ENCODE measurements at places on chromosomes 16 and 17.

GRCh38 chr17:29760279-29761039 is 137.7 kb upstream of the CORO6 start:
- DNase-seq: no peak

DNA sequence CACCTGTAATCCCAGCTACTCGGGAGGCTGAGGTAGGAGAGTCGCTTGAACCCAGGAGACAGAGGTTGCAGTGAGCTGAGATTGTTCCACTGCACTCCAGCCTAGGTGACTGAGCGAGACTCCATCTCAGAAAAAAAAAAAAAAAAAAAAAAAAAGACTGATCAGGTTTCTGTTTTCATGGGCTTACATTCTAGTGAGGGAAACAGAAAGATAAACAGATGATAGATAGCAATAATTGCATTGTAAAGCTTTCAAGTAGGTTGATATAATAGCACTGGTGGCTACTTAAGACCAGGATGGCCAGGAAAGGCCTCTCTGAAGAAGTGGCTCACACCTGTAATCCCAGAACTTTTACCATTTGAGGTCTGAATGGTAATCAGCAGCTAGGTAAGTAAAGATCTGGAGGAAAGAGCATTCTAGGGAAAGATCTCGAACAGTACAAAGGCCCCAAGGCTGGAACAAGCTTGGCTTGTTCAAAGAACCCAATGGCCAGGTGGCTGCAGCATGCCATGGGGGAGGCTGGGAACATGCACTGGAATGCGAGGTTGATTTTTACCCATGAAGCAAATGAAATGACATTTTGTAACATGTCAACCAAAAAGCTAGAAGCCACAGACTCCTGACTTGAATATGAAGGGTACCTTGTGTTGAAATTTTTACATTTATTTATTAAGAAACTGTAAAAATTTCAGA is 108.3 kb upstream of the DHX40 start:
- DNase-seq: no peak

DNA sequence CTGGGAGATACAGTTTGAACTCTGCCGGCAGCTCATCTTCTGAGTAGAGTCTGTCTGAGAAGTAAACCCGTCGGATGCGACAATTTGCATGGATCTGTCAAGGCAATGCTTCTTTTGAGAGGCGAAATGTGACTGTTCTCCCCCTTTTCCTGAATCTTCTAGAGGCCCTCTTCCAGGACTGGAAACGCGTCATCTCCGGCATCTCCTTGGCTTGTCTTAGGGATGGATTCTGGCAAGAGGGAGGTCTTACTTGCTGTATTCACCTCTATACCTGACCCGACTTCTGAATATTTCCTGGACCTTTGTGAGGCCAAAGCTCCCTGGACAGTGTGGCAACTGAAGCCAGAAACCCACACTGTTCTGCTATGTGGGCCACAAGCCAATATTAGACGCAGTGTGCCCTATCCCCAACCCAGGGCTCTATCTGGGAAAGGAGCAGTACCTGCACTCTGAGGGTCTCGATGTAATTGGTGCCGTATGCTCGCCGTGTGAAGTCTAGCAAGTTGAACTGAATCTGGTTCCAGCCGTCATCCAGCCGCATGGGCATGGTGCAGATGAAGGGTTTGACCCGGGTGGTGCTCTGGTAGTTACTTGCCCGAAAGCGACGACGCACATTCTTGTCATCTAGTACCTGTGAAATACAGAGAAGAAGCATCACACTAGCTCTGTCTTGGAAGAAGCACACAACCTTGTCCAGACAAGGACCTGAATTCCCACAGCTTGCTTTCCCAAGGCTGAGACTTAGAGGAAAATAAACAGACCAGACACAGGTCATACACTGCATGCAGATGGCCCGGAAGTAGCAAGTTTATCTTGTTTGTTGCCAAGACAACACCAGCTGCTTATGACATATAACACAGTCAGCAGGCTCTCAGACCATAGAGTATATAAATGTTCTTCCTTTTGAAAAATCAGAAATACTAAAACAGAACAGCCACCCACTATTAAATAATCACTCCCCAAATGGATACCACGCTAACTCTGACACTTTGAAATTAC is 14.1 kb downstream of the CFAP20 start:
- DNase-seq: no peak

DNA sequence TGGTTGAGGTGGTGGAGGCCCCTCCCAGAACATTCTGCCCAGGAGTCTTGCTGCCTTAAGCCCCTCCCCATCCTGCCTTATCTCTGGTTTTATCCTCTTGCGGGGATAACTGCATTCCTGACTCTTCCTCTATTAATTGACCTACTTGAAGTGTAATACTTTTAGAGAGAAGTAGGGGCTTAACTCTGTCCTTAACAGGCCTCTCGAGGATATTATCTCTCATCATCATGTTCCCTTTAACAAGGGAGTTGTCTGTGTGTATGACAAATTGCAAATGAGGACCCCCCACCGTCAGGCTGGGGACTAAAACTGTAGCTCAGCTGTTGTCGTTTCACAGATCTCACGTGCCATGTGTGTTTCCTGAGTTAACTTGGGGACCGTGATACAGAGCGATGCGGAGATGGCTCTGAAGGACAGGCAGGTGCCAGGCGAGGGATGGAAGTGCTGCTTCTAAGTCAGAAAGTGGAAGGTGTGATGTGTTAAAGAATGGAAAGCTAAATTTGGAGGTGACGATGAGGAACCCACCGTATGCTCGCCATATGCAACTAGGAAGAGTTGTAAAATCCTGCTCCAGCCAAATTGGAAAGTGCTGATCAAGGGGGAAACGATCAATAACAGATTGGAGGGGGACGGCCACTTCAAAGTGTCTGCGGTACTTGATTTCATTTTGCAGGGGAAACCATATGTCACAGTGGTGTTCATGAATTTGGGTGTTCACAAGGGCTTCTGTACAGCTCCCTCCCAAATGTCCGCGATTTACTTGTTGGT is 106.3 kb downstream of the RPTOR start:
- DNase-seq: no peak
